Ascending aorta (tissue), 2 donors: ENCODE measurements at places on chromosomes 13 and 19.

GRCh38 chr19:47049307-47049700 is 880 bp upstream of the TMEM160 start:
- peak overlapping the region; percentile 58 for H3K4me3 ChIP-seq
- no peaks in the 10 kb centered on the region for H3K27me3 ChIP-seq
- H3K36me3 ChIP-seq = no peaks in the 10 kb centered on the region

DNA sequence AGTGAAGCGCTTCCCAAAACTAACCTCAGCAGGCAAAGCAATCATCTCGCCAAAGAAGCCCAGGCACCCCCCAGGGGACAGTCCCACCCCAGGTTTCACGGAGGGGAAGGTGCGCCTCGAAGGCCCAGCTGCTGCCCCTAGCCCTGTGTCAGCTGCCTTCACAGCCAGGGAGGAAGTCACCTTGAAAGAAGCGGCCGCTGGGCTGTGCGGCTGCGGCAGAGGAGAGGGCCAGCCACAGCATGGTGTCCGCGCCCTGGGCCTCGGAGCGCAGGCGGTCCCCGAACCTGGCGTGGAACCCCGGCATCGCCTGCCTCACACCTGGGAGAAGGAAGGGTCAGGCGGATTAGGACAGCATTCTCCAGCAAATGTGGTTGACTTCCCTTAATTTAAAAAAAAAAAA is 35.0 kb downstream of the DHRS12 start:
- peaks cover 8% of the 10 kb centered on the region for H3K4me1 ChIP-seq
- no peaks in the 10 kb centered on the region for H3K36me3 ChIP-seq
- H3K27ac ChIP-seq = peak overlapping the region; percentile 89
- no peaks in the 10 kb centered on the region for H3K27me3 ChIP-seq

- no peaks in the 10 kb centered on the region for H3K4me1 ChIP-seq
- no peak for DNase-seq
- no peak overlapping the region for H3K27ac ChIP-seq
- H3K36me3 ChIP-seq = peaks cover 2% of the 10 kb centered on the region
- H3K27me3 ChIP-seq = no peaks in the 10 kb centered on the region
Observed at GRCh38 chr19:19475849-19476828, 39.2 kb downstream of the TSSK6 start.

GRCh38 chr13:92572190-92572589 is 654.4 kb upstream of the GPC6 start:
- no peak for DNase-seq
- H3K4me1 ChIP-seq = no peaks in the 10 kb centered on the region
- H3K27me3 ChIP-seq = no peaks in the 10 kb centered on the region
- H3K4me3 ChIP-seq = no peak overlapping the region
- no peaks in the 10 kb centered on the region for H3K36me3 ChIP-seq
- H3K27ac ChIP-seq = no peak overlapping the region
